ENCODE measurements at places on chromosomes 2 and 18. TPM values are rescaled to one million over a fixed set of nuclear protein-coding genes. Genes with fewer than 3 reads are reported as not detected.

MSGN1 gene
- total RNA-seq: not detected

SCYGR7 gene
- not detected for total RNA-seq

TSPYL6 gene
- total RNA-seq: not detected

GMPPA gene
- total RNA-seq: 57.2 TPM

LRP1B gene
- under 0.01 TPM for total RNA-seq

PROM2 gene
- total RNA-seq: 0.17 TPM

FAM228A gene
- total RNA-seq: 1.5 TPM

AFF3 gene
- 11.3 TPM for total RNA-seq

ALMS1 gene
- total RNA-seq: 10.8 TPM
